ENCODE measurements at places on chromosomes 16 and 17. TPM values are rescaled to one million over a fixed set of nuclear protein-coding genes. Genes with fewer than 3 reads are reported as not detected.

DNA sequence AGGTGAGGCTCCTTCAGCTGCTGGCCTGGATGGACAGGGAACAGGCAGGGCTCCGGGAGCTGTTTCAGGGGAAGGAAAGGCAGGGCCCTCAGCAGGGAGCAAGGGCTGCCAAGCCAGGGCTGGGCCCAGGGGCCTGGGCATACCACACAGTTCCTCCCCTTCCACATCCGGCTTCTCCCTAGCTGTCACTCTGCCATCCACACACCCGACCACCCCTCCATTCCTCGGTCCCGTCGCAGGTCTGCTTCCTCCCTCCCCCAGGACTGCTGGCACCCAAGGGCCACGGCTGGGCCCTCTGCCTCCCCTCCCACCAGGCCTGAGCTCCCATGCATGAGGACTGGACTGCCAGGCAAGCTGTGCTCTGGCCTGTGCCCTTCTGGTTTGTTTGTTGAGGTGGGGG is 24.0 kb downstream of the CDIP1 start:
- no peak for DNase-seq

GRCh38 chr17:62085511-62086408 is 20.7 kb upstream of the MED13 start:
- no peak for DNase-seq

DNA sequence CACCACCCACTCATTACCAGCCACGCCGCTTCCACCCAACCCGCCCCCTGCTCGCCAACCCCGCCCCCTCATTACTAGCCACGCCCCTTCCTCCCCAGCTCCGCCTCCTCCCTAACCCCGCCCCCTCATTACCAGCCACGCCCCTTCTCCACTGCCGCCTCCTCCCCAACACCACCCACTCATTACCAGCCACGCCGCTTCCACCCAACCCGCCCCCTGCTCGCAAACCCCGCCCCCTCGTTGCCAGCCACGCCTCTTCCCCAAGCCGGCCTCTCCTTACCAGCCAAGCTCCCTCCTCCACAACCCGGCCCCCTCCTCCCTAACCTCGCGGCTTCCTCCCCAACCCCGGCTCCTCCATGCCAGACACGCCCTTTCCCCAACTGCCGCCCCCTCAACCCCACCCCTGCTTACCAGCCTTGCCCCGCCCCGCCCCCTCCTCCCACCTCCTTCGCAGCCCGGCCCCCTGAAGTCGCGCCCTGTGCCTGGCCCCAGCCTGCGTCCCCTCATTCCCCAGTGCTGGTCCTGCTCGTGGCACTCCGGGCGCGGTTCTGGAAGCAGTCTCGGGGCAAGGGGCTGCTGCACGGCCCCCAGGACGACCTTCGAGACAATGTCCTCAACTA is 7.3 kb downstream of the SLC22A31 start:
- DNase-seq = no peak

DNA sequence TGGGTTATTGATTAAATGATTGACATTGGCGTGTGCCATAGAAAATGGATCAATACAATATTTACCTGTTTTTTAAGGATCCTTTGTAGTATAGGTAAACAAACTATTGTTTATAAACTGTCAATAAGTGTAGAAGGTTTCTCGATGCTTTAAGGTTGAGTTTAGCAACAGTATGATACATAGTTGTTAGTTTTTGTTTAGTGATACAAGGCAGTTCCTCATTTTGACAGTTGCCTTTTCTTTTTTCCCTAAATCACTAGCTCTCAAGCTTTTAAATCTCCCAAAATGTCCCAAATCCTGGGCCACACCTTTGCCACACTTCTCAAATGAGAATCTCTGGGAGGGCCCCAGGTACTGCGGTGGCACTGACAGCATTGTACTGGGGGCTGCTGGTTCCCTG is 57.3 kb downstream of the EPN2 start:
- no peak for DNase-seq

- DNase-seq = peak; percentile 31
Observed at GRCh38 chr17:59643159-59644140, 23.8 kb downstream of the CLTC start.

GRCh38 chr17:70901870-70902269 is 732.5 kb downstream of the KCNJ2 start:
- no peak for DNase-seq

GRCh38 chr16:63037761-63038396 is 1001.6 kb upstream of the CDH8 start:
- DNase-seq = no peak

DNA sequence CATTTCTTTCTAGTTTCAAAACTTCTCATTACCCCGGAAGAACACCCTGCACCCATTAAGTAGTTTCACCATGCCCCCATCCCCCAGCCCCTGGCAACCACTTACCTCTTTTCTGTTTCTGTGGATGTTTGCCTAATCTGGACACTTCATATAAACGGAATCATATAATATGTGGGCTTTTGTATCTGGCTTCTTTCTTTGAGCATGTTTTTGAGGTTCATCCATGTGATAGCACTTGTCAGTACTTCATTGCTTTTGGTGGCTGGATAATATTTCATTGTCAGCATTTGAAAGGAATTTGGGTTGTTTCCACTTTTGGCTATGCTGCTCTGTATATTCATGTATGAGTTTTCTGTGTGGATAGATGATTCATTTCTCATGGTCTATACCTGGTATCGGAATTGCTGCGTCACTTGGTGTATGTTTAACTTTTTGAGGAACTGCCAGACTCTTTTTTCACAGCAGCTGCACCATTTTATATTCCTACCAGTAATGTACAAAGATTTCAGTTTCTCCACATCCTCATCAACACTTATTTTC is 30.0 kb upstream of the SLC5A10 start:
- no peak for DNase-seq

DNA sequence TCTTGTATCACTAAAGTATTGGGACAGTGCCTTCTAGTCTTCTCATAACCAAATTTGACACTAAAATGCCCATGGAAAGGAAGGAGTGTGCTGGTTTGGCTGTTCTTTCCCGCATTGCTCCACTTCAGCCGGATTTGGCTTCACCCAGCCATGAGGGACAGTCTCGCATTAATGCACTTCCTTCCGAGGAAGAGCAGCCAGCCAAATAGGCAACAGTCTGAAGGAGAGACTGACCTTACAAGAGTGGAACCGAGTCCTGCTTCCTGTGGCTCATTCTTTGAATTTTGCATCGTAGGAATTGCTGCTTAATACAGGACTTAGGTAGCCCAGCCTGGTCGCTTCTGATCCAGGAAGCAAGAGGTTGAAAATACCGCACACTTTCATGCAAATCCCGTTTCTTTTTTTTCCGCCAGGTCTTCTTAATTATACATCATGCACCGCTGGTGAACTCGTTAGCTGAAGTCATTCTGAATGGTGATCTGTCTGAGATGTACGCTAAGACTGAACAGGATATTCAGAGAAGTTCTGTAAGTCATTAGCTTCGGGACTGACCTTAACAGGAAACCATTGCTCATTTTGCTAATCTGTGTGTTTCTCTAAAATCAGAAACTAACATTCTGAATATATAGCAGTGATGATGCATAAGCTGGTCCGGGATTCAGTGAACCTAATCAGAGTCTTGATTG is 38.2 kb downstream of the CLEC16A start:
- no peak for DNase-seq

DNA sequence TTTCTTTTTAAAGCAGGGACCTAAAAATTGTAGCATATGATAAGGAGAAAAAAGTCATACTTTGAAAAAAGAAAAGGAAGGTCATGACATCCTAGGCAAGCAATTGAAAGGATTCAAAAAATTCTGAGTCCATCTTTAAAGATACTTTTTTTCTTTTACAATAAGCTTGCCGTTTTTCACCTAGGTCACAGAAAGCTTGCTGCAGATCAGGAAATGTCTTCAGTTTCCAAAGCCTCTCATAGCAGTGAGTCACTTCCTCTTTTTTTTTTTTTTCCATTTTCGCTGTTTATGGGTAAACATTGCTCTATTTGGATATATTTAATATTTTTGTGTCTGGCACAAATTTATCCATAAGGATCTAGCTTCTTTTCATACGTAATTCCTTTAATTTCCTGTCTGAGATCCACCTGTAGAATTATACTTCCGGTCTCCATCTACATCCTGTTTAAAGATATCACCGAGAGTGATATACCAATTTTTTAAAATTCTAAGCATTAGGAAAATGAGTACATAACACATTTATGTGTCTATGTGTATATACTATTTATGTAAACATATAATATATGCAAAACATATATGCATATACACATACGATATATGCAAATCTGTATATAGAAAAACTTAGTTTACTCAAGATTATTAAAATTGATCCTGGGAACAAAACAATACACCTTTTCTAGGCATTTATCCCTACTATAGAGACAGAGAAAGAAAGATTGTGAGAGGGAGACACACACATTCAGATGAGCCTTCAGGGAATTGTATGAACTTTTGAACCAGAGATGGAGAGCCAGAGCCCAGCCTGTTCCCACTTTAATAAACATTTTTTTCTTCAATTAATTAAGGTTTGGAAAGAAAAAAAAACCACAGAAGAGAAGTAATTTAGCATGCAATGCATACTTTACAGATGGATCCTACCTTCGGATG is 134.4 kb downstream of the SKAP1 start:
- peak; percentile 43 for DNase-seq

DNA sequence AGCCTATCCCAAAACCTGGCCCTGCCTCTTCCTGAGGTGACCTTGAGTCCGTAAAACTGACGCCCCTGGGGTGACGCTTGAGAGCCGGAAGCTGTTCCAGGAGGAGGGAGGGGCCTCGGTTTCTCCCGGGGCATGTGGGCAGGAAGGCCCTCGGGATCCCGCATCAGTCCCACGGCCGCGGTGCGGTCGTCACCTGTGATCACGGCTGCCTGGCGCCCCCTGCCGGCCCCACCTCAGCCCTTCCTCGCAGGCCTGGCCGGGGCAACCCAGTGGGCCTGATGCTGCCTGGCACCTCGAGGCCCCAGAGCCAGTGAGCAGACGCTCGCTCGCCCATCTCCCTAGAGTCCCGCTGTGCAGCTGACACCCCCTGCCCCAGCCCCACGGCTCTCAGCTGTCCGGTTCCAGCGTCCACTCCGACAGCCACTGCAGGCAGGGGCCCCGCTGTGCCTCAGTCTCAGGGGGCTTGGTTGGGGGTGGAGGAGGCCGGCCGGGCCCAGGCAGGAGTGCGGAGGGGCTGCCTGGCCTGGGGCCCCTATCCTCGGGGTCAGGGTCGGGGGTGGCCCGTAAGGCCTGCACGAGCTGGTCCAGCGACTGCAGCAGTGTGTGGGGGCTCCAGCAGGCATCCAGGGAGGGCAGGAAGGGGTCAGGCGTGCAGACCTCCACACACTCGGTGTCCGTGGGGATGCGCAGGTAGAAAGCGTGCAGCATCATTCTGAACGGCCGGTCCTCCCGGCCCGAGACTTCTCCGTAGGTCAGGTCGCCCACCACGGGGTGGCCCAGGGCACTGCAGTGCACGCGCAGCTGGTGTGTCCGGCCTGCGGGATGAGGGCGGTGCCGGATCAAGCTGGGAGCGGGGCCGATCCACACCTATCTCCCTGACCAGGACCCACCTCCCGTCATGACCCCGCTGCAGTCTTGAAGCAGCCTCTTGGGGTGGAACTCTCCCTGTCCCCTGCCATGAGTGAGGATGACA is 2.3 kb downstream of the RPUSD1 start:
- DNase-seq = peak; percentile 68

DNA sequence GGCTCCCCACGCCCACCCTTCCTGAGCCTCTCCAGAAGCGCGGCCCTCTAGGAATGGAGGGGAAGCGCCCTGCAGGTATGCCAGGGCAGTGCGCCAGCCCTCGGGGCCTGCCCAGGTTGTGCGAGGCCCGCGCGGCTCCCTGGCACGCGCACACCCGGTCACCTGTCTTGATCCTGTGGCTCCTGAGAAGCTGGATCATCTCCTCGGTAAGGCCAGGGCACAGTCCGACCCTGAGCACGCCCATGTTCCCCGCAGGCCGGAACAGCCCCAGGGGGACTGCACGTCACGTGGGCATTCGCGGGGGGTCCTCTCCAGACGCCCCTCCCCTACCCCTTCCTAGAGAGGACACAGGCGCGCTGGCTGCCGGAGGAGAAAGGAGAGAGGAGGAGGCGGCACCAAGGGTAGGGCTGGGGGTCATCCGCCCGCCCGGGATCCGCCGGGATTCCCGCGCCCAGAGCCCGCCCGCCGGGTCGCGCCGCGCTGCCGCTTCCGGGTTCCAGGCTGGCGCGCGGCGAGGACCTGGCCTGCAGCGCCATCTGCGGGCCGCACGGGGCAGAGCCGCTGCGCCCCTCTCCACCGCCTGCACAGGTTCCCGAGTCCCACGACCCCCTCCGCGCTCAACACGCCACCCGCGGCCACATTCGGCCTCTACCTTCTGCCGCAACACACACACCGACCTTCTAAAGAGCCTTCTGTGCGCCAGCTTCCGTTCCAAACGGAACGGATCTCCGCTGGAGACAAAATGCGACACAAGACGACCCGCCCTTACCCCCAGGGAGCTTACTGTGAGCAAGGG is at the start of gene RAD51D:
Gene RAD51D, minus strand, starts transcription at position 491 of the 796 bp plus-strand sequence. Its CDS starts 247 bp downstream, at position 244.
- DNase-seq = peak; percentile 84

DNA sequence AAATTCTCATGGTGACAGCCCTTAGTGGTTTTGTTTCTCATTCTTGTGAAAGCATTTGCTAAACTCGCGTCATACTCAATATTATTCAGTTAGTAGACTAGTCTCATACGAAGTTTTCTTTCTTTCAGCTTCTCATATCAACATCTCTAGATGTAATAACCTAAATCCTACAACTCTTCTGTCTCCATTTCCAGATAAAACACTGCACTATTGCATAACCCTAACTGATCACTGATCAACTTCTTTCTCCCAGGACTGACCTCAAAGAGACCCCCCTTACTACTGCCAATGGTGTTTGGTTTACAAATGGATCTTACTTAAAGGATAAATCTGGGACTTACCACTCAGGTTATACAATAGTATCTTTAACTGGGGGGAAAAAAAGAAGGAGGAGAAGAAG is 36.3 kb upstream of the TEKT1 start:
- DNase-seq = no peak

Gene SLC47A1
- not detected for polyA plus RNA-seq

Gene SRSF1
- polyA plus RNA-seq = 41.6 TPM

Gene SHISA6
- polyA plus RNA-seq = not detected

Gene ITFG1
- 30.0 TPM for polyA plus RNA-seq

Gene CES4A
- polyA plus RNA-seq = 1.3 TPM

Gene FZD2
- 0.39 TPM for polyA plus RNA-seq

Gene GNPTG
- 39.7 TPM for polyA plus RNA-seq

Gene HIC1
- not detected for polyA plus RNA-seq

Gene TSC2
- 22.8 TPM for polyA plus RNA-seq

Gene RAMP2
- not detected for polyA plus RNA-seq

All from naive B cell (primary cell).